ENCODE measurements at places on chromosomes 2 and 18.

GRCh38 chr2:192480984-192481383, 286.3 kb upstream of the TMEFF2 start:
- no peak for DNase-seq

GRCh38 chr2:187274146-187274545, 173.9 kb downstream of the CALCRL start:
- no peak for DNase-seq

DNA sequence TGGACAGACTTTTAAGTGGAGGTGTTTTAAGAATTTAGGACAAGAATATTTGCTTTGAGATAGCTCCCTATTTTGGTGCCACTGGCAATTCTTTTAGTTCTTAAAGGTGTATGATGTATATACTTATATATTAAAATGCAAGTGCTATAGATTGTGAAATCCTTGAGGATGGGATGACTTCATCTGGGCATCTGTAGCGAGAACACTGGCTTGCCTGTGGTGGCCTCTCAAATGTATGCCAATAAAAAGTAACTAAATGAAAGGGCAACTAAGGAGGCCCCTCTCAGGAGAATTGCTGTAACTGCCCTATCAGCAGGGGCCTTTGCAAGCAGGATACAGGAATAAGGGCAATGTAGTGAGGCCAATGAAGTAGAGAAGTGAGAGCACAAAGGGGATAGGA, 2.6 kb upstream of the THUMPD2 start:
- peak; percentile 22 for DNase-seq

DNA sequence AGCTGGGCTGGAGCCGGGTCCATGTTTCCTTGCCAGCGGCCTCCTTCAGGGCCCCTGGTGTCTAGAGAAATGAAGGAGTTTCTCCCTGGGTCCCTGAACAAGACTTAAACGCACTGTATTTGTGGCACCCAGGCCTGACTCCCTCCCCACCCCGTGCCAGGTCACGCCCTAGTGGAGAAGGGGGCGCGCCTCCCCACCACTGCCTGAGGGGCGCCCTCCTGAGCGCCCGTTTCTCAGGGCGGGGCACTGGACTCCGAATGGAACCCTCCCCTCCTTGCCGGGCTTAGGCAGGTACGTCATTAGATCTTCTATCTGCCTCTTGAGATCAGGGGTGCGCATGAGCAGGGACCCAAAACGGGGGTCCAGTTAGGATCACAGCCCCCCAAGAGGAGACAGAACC, 16.3 kb downstream of the ODC1 start:
- peak; percentile 36 for DNase-seq

GRCh38 chr2:189049709-189050164, 75.6 kb downstream of the COL3A1 start:
- DNase-seq, result no peak

- DNase-seq, result peak; percentile 75
Measured at GRCh38 chr2:37344453-37345361, at the start of gene QPCT. Gene QPCT, plus strand, starts transcription at chr2:37344630. Its CDS starts 102 bp downstream, at chr2:37344732.
